Activated naive CD8-positive, alpha-beta T cell treated with anti-CD3 and anti-CD28 coated beads, Interleukin-2, amount 10 ng/mL, durations not matched to agents 7 days and 5 days (primary cell): ENCODE measurements at places on chromosomes 7 and 10. TPM values are rescaled to one million over a fixed set of nuclear protein-coding genes. Genes with fewer than 3 reads are reported as not detected.

DNA sequence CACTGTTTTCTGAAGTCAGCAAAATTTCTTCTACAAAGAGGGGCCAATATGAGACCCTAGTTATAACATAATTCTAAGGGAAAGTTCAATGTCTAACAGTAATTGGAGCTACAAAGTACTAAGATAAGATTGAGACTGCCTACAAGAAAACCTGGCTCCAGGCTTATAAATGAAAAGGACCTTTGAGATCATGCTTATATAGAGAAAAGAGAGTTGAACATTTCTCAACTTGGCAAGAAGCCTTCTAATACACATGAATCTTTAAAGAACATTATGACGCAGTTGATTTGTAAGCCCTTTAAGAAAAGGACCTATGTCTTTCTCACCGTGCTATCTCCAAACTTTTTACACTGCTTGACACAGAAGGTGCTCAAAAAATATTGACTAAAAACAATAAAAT is 87.9 kb downstream of the TPK1 start:
- no peak for DNase-seq

- no peak for DNase-seq
Measured at GRCh38 chr10:128380946-128381345, 254.7 kb upstream of the MKI67 start.

DNA sequence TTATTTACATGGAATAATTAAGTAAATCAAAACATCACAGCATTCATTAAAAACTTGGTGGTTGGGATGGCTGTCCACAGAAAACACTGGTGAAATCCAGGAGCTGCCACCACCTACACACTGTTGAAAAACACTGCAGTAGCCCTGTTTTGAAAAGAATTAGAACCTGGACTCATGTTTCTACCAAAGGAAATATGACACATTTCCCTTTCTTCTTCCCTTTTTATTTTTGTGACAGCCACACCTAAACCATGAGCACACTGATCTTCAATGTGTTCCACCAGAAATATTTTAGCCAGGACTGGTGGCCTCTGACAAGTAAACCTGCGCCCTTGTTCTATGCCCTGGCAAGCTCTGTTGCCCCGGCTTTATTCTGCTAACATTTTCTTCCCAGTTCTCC is 3.3 kb downstream of the TMEM140 start:
- no peak for DNase-seq

DNA sequence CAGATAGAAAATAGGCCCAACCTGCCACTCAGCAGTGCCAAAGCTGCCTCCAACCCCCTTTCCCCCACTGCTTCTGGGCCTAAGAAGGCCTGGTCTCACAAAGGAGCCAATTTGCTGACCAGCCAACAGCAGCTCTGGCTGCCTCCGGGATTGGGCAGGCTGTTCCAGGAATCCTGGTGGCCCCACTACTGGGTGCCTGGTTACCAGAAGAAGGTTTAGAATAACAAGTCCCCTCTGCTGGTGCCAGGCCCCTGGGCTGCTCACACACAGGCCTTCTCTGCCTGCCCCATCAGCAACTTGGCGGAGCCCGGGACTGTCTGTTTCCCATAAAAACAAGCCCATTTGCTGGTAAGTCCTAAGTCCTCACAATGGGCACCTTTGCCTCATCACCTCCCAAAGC is 1.2 kb downstream of the PHKG1 start:
- no peak for DNase-seq

GRCh38 chr7:56023500-56023899 is 27.7 kb downstream of the PSPH start:
- no peak for DNase-seq

- no peak for DNase-seq
Measured at GRCh38 chr10:5364374-5364773, 392 bp upstream of the UCN3 start.

DNA sequence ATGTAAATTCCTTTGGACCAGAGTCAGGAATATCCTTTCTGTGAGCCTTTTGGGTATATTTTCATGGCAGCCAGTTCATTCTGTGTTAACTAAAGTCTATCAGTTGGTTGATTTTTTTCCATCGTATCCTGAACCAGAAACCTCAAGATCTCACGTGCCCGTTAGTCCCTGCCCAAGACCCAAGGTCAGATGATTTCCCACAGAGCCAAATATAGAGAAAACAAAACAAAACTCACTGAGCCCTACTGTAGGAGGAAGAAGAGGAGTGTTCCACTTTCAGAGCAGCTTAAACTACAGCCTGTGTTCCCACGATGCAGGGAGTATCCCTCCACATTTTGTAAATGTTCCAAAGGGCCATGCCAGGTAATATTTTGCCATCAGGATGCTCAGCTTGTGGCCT is 96.0 kb upstream of the ADO start:
- no peak for DNase-seq

DNA sequence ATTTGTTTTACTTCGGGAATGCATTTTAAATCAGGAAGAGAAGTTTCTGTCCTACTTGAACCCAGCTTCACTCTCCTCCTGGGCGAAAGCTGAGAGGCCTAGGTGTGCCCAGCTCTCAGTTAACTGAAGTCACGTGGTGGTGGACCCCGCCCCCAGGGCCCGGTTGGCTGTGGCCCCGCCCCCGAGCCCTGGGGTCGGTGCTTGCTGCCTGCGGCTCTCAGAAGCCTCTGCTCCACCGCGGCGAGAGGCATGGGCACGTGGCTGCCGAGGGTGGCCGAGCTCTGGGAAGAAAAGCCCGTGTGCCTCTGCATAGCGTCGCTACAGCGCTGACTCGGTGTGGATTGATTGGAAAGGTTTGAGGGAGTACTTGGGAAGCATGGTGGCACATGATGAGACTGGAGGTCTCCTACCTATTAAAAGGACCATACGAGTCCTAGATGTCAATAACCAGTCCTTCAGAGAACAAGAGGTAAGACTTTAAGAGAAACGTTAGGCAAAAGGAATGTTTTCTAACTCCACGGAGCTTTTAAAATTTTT is 34.1 kb downstream of the NET1 start:
- DNase-seq: peak; percentile 81

DNA sequence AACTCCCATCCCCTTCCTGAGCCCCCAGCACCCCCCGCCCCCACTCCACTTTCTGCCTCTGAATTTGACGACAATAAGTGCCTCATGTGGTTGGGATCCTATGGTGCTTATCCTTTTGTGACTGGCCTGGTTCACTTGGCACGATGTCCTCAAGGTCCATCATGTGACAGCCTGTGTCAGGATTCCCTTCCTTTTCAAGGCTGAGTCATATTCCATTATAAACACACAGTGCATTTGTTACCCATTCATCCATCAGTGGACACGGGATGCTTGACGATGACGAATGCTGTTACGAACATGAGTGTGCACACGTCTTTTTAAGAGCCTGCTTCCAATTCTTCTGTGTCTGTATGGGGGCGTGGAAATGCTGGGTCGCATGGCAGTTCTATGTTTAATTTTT is 26.7 kb downstream of the SHH start:
- no peak for DNase-seq

DNA sequence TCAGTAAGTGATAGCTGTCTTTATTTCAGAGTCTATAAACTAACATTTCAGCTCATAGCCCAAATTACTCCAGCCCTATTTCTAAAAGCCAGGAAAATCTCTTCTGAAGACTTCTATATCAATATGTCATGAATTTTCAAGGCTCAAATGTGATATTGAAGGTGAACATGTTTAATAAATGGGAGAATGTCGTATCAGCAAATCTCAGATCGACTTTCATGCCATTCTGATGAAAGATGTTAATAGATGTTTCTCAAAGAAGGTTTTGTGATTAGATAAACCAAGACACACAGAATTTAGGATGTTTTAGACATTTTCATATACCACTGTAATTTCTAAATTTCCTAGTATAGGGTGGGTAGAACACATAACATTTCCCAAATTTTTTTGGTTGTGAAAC is 380.6 kb downstream of the ARL4A start:
- DNase-seq: no peak

GRCh38 chr7:73723813-73724212 is 4.3 kb upstream of the STX1A start:
- DNase-seq: no peak

GRCh38 chr10:123496375-123496774 is 169.8 kb upstream of the GPR26 start:
- no peak for DNase-seq

GRCh38 chr10:104274762-104275721 is 6.1 kb downstream of the GSTO2 start:
- DNase-seq: peak; percentile 71

- no peak for DNase-seq
Measured at GRCh38 chr10:129814681-129815646, 149.1 kb downstream of the EBF3 start.

GRCh38 chr7:152462995-152463708 is 27.3 kb upstream of the KMT2C start:
- no peak for DNase-seq

DNA sequence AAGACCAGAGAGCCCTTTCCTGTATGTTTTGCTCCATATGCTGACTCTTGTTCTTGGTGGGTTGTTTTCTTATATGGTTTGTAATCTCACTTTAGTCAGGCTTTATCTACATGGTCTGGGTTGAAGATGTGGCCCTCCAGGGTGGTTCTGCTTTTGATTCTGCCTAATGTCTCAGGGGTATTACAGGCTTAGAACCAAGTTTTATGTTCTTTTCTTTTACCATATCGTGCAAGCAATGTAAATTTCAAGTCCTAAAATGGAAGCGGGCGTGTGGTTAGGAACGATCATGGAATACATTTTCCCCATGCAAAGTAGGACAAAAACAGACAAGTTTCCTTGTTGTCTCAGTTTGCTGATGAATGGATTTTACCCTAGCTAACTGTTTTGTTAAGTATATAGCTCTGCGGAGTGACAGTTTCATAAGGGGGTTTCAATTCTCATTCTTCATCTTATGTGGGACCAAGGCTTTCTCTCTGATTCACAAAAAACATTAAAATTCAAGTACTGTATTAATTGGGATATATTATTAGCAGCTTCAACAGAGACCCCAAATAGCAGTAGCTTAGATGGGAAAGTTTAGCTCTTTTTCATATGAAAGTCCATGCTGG is 58.7 kb downstream of the MTURN start:
- no peak for DNase-seq

The ZNF727 gene
- 0.17 TPM for total RNA-seq

The LRIT1 gene
- not detected for total RNA-seq

The OIT3 gene
- not detected for total RNA-seq

The CHST3 gene
- total RNA-seq: not detected

The WNT2 gene
- total RNA-seq: not detected
